ENCODE measurements at places on chromosomes 4 and X. TPM values are rescaled to one million over a fixed set of nuclear protein-coding genes. Genes with fewer than 3 reads are reported as not detected.
A peak's percentile ranks its signal among the peaks of the same experiment; 100 is the strongest.

GRCh38 chrX:16077811-16078210 lies 45.6 kb upstream of the GRPR start:
- DNase-seq: no peak

GRCh38 chrX:26954029-26954428 lies 509.1 kb downstream of the PPP4R3C start:
- no peak for DNase-seq

DNA sequence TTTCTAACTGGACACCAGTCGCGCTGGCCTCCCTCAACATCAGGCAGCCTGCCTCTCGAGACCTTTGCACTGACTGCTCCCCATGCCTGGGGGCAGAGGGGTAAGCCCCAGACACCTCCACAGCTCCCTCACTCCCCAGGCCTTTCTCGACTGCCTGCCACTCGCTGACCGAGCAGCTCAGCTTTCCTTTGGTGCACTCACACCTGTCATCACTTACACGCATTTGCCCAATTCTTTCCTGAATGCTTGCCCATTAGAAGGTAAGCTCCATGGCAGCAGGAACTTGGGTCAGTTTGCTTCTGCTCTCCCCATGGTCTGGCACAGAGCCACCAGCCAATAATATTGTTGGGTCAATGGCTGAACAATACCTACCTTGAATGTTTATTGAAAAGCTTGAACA lies 32.2 kb upstream of the PROM1 start:
- no peak for DNase-seq

The CMC4 gene
- total RNA-seq: 9.0 TPM

The DCAF8L2 gene
- not detected for total RNA-seq

DNA sequence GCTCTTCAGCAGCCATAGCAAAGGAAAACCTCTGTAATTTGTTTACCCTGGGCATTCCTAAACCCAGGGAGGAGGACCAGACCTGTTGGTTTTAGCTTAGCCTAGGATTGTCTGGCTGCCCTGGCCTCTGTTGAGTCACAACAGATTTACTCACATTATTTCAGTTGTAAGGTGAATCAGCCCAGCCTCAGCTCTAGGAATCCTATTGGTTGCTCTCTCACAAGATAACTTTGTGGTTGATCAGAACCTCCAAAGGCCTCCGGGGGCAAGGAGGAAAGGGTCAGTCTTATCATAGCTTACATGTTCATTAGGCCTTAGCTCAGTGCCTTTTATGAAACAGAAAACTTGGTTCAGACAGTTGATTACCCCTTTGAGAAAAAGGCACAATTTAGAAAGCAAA lies 41.0 kb downstream of the PDK3 start:
- DNase-seq: no peak

DNA sequence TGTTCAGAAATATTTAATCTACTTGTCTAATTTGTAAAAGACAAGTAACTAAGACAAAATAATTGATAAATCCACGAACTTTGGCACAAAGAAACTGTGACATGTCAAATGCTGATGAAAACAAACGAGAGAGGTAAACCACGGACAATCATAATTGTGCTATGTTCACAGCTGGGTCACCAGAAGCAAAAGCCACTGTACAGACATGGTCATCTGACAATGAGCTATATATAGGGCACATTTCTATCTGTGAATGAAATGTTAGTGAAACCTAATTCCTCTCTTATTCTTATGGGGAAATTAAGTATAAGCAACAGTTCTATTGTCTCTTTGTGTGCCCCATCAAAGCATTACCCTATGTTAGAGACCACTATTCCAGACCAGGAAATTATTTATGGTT lies 444.0 kb upstream of the TRAM1L1 start:
- DNase-seq: no peak

The NEIL3 gene
- total RNA-seq: 44.9 TPM

GRCh38 chrX:24298191-24298590 lies 15.7 kb downstream of the SUPT20HL2 start:
- no peak for DNase-seq

The TMEM156 gene
- 15.0 TPM for total RNA-seq

DNA sequence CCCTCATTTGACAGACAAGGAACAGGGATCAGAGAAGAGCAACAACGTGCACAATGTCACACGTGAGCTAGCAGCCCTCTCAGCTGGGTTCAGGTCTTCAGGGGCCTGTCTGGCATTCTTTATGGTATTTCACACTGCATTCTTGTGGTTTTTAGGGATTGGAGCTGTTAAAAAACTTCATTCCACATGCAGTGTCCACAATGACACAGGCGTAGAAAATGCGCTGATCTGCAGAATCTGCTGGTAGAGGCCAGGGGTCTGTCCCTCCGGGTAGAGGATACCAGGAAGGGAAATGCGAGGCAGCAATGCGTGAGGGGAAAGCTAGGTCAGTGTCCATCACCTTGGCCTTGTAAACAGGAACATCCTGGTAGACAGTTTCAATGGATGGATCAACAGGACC lies 36.6 kb downstream of the MAP7D3 start:
- no peak for DNase-seq

- DNase-seq: no peak
These were observed 236.5 kb downstream of the PARM1 start for GRCh38 chr4:75169427-75169826.

DNA sequence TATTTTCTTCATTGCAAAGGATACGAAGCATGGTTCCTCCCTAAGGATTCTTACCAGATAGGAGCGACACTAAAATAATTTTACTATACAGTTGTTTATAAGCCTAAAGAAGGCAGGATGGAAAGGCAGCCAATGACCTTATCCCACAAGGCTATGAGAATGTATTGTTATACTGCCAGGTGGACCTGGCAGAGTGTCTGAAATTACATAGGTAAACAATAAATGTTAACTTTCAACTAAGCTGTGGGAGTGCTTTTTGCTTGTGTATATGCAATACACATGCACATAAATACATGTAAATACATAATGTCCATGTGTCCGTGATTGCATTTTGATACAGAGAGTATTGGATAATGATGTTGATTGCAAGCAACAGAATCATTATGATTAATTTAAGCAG lies 850.6 kb downstream of the CENPC start:
- DNase-seq: no peak

The RNF128 gene
- 0.90 TPM for total RNA-seq

DNA sequence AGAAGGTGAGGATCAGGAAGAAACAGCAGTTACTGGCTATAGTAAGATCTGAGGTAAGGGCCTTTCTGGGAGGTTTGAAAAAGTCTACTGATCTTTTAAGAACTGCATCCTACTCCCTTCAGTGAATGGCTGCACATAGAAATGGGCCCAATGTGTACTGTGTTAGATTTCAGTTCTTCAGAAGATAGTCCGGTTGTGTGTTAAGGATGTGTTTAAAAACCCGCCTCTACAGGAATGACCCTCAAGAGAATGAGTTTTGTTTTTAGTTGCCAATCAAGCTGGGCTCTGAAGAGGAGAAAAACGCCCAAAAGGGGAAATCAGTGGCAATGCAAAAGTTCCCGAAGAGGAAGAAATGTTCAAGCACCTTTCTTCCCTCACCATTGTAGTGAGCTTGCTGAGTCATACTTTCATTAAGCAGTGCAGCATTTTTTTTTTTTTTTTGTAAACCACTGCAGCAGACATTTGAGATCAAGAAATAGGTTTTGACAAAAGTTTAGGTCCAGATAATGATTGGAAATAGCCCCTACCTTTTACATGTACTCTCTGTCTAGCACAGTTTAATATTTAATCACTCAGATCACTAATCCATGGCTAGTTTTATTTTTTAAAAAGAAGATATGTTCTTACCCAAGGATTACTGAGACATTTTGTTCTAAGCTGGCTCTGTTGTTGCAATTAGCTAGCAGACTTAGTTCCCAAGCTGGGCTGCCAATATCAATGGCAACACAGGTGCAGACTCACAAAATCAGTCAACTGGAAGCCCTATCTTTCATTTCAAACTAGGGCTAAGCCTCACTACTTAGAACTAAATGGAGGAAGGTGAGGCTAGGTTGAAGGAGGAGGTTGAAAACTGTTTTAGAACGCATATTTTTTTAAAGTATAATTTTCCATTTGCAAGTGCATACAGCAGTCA lies 7.0 kb upstream of the TRPC5OS start:
- no peak for DNase-seq

DNA sequence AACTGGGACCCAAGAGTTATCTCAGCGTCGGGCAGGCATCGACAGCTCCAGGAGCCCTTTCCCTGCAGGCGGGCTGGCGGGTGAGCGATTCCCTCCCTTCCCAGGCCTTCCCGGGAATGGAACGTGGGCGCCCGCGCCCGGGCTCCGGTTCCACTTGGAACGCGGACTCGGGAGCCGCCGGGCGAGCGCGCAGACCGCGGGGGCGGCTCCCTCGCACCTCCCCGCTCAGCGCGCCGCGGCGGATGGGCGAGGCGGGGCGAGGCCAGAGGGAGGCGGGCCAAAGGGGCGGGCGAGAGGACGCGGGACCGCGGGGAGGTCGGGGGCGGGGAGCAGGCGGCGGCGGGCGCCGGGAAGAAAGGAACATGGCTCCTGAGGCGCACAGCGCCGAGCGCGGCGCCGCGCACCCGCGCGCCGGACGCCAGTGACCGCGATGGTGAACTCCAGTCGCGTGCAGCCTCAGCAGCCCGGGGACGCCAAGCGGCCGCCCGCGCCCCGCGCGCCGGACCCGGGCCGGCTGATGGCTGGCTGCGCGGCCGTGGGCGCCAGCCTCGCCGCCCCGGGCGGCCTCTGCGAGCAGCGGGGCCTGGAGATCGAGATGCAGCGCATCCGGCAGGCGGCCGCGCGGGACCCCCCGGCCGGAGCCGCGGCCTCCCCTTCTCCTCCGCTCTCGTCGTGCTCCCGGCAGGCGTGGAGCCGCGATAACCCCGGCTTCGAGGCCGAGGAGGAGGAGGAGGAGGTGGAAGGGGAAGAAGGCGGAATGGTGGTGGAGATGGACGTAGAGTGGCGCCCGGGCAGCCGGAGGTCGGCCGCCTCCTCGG lies at the start of gene PKD2:
PKD2 (plus strand) TSS at position 332 of the 818 bp plus-strand sequence; CDS start at position 431, 99 bp downstream.
- peak; percentile 40 for DNase-seq

- no peak for DNase-seq
These were observed 155.2 kb downstream of the SH2D1A start for GRCh38 chrX:124501586-124501985.

DNA sequence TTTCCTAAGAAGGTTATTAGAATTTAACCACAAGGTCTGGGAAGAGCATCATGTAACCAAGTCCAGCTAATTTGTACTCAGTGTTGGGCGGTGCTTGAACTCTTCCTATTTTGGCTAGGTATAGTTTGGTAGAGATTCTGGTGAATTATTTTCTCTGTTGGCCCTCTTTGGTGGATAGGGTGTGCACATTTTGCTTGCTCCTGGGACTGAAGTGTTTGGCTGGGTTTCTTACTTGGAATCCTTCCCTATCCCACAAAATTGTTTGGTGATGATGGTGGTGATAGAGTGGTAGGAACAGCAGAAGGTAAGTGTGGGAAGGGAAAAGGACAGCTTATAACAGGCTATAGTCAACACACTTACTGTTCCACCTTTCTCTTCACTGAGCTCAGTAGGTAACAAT lies 194.8 kb upstream of the GPC4 start:
- no peak for DNase-seq

The SNCA gene
- total RNA-seq: 14.1 TPM

The BEND4 gene
- 1.6 TPM for total RNA-seq

The TCEAL8 gene
- total RNA-seq: 90.6 TPM

DNA sequence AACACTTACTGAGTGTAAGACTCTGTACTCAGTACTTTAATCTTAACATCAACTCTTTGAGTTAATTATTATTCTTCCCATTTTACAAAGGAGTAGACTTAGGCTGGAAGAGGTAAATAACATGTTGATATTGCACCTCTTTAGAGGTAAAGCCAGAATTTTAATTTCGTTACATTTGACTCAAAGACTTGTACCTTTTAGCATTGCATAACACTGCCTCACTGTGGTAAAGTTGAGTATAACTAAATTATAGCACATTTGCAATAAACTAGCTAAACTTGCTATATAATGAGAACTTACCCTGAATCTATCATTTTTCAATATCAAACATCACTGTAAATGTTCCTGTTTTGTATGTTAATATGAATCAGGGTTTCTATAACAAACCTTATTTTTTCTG lies 218.5 kb downstream of the PRR32 start:
- no peak for DNase-seq

DNA sequence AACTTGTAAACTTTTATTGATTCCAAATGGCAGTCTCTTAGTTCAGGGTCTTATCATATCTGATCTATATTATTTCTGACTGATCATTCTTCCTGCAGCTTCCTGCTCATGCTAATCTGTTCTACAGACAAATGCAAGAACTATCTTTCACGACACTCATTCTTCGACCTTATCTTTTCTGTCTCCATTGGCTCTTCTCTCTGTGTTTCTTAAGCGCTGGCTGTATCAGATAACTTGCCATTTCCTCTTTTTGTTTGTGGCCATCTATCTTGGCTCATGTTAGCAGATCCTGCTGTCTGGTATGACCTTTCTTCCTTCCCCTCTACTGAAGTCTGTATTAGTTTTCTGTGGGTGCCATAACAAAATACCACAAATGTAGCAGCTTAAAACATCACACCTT lies 230.5 kb upstream of the PUDP start:
- DNase-seq: no peak

The TLR2 gene
- total RNA-seq: 6.7 TPM

GRCh38 chr4:73068491-73069337 lies 802 bp downstream of the COX18 start:
- peak; percentile 60 for DNase-seq

DNA sequence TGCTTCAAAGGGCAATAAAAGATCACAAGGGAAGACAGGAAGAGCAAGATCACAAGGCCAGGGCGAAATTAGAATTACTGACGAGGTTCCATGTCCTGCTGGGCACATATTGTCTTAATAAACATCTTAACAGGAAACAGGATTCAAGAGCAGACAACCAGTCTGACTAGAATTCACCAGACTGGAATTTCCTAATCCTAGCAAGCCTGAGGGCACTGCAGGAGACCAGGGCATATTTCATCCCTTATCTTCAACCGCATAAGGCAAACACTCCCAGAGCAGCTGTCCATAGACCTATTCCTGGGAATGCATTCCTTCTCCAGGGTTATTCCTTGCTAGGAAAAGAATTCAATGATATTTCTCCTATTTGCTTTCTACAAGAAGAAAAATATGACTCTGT lies 12.4 kb upstream of the TDO2 start:
- DNase-seq: no peak

GRCh38 chr4:146333187-146333894 lies 119.0 kb downstream of the REELD1 start:
- DNase-seq: no peak

- DNase-seq: no peak
These were observed 717 bp downstream of the MGAT4D start for GRCh38 chr4:140497405-140497746.
